ENCODE measurements at places on chromosomes 13 and 19. TPM values are rescaled to one million over a fixed set of nuclear protein-coding genes. Genes with fewer than 3 reads are reported as not detected.

PLEKHJ1 gene
- 71.9 TPM for total RNA-seq

- no peak for DNase-seq
- no peaks in the 10 kb centered on the region for H3K36me3 ChIP-seq
- no peak overlapping the region for H3K4me3 ChIP-seq
- no peak overlapping the region for H3K27ac ChIP-seq
- H3K27me3 ChIP-seq = peaks cover 16% of the 10 kb centered on the region
- no peaks in the 10 kb centered on the region for H3K4me1 ChIP-seq
Observed at GRCh38 chr13:31725841-31726240, 13.5 kb upstream of the RXFP2 start.

ACP7 gene
- not detected for total RNA-seq

ZNF543 gene
- 9.1 TPM for total RNA-seq

GRCh38 chr19:52735734-52736133 lies 890 bp upstream of the ZNF611 start:
- peaks cover 23% of the 10 kb centered on the region for H3K4me1 ChIP-seq
- H3K27me3 ChIP-seq = no peaks in the 10 kb centered on the region
- DNase-seq = no peak
- H3K4me3 ChIP-seq = peak overlapping the region; percentile 90
